ENCODE measurements at places on chromosomes 3 and 15.

DNA sequence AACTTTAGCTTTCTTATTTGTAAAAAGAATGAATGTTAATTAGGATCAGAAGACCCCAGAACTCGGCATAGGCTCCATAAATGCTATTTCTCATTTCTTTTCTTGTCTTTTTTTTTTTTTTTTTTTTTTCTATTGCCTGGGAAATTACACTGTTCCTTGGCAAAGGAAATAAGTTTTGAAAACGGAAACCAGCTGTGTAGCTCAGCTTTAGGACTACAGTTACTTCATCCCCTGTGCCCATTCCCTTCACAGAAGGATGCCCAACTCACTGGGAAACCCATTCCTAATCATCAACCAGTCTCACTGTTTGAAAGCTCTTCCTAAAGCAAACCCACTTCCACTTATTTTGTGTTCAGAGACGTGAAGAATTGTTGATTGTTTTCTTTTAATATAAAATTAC is 254.0 kb upstream of the IL12A start:
- no peak for DNase-seq

DNA sequence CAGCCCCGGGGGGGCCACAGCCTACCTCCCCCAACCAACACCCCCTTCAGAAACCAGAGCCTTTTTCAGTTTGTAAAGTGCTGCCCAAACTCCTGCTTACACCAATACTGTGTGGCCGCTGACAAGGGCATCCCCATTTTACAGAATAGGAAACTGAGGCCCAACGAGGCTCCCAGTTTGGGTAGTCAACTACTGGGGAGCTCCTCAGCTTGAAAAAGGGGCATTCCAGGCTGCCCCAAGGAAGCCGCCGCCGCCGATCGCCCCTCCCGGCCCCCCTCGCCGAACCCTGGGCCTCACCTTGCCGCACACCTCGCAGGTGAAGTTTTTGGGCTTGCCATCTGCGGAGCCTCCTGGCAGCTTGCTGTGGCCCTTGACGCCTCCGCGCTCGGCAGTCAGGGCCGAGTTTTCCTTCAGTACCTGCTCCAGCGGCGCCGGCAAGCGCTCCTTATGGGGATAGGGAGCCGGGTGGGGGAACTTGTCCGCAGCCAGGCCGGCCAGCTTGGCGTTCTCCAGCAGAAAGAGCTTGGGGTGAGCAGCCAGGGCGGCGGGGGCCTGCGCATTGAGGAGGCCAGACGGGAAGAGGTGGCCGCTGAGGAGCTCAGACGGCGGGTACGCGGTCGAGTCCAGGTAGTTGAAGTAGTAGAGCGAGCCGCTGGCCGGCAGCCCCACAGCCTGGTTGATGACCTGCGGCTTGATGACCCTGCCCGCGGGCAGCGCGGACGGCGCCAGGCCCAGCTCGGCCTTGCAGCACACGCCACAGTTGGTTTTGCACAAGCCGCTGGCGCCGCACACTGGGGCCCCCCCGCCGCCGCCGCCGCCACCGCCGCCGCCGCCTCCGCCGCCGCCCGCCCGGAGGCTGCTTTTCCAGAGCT is 1.4 kb downstream of the FEZF2 start:
- no peak for DNase-seq

DNA sequence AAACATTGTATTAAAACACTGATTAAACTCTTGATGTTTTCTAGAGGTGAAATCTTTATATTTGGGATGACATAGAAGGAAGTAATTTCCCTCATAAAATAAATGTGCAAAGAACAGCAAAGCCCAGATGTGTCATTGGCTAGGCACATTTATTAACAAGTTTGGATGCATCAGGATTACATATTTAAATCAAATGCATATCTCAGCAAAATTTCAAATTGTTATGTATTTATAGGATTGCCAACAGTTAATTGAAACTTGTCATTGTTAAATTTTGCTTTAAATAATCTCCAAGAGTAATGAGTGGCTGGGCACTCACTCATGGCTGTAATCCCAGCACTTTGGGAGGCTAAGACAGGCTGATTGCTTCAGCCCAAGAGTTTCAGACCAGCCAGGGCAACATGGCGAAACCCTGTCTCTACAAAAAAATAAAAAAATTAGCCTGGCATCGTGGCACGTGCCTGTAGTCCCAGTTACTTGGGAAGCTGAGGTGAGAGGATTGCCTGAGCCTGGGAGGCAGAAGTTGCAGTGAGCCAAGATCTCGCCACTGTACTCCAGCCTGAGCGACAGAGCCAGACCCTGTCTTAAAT is 28.2 kb downstream of the ARIH1 start:
- DNase-seq: no peak

GRCh38 chr3:121786485-121786884 is 36.9 kb upstream of the GOLGB1 start:
- no peak for DNase-seq

- DNase-seq: no peak
Observed at GRCh38 chr15:66611257-66612053, 45.7 kb upstream of the LCTL start.

DNA sequence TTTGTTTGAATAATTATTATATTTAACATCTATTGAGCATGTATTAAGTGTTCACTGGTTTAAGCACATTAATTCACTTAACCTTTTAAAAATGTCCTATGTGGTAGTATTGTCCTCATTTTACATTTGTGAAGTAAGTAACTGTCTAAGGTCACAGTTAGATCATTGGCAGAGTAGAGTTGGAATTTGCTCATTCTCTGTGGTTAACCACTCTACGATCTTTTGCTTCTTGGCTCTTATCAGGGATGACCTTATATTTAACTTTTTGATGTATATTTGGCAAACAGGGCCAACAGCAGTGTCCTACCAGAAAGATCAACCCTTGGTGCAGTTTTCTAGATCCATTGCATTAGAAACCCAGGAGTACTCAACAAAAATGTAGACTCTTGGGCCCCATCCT is 34.0 kb downstream of the PXK start:
- no peak for DNase-seq

DNA sequence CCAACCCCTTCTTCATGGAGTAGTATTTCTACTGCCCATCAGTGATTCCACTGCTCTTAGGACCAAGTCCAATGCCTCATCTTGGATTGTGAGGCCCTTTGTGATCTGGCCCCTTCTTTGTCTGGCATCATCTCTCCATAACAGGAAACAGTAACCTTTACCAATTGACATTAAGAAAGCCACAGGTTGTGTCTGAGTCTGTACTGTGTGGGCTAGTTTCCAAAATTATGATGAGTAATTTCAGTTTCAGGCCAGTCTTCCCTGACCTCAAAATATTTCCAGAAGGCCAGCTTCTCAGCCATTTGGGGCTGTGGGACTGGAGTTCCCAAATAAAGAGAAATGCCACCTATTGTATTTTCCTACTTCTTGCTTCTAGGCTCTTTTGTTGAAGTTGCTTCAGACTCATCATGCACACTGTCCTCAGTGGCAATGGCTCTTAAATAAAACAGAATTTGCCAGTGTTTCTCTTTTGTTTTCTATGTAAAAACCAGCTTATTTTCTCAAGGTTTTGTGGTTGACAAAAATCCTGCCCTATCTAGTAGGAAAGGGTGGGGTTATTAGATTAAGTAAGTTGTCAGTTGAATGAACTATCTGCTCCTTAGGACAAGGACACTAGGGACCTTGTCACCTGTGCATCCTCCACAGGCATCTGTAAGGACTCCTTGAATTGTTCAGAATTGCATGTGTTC is 47.0 kb upstream of the ACKR4 start:
- DNase-seq: no peak

GRCh38 chr3:58530354-58530865 is 6.6 kb downstream of the ACOX2 start:
- DNase-seq: no peak

- no peak for DNase-seq
Observed at GRCh38 chr3:37752649-37753025, 109.0 kb upstream of the CTDSPL start.

DNA sequence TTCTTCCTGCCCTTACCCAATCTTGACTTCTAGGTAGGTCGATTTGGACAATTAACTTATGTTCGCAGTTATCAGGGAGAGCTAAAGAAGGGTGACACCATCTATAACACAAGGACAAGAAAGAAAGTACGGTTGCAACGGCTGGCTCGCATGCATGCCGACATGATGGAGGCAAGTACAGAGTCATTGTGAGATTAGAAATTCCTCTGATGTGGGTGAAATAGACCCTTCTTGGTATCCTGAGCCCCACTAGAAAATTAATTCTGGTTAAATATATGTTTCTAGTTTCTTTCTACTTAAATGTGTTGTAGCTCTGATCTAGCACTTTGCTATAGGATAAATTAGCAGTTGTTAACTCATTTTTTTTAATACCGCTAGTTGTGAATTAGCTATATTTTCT is 13.6 kb downstream of the LXN start:
- DNase-seq: no peak

- no peak for DNase-seq
Observed at GRCh38 chr3:30549600-30549999, 56.8 kb upstream of the TGFBR2 start.

DNA sequence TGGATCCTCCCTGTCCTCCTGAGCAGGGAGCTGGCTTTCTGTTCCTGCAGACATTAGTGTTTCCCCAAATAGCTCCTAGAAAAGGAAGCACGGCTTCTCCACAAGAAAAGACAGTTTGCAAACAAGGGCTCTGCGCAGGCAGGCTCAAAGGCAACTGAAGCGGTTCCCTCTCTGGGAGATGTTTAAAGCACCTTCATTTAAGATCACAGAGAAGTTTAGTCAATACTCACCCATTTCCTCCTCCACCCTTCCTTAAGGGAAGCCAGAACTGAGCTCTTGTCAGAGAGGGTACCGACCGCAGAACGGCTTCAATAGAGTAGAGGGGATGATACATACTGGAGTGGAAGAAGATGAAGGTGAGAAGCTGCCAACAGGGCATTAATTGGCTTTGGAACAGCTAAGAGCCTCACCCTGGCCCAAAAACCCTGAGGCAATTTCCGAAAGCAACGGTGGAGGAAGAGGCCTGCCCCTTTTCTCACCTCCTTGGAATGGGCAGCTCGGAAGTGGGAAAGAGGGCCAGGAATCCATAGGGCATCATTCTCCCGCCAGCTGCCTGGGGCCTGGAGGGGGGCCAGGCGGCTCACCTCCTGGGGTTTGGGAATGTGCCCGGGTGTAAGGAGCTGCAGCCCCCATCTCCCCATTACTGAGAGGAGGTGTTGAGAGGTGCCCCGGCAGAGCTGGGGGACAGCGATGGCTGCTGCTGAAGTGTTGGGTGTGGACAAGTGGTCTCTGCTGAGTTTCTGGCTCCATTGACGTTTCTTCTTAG is 4.8 kb upstream of the EPHB3 start:
- no peak for DNase-seq

DNA sequence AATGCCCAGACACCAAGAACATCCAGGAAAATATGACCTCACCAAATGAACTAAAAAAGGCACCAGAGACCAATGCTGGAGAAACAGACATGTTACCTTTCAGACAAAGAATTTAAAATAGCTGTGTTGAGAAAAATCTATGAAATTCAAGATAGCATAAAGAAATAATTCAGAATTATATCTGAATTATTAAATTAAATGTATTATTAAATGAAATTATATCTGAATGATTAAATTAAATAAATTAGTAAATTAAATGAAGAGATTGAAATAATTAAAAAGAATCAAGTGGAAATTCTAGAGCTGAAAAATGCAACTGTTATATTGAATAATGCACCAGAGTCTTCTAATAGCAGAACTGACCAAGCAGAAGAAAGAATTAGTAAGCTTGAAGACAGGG is 279.2 kb upstream of the SATB1 start:
- no peak for DNase-seq

- DNase-seq: no peak
Observed at GRCh38 chr15:68642491-68642845, 63.7 kb downstream of the CORO2B start.

- DNase-seq: no peak
Observed at GRCh38 chr15:47766406-47766805, 49.1 kb downstream of the SEMA6D start.

- no peak for DNase-seq
Observed at GRCh38 chr15:64412216-64412615, 24.6 kb downstream of the TRIP4 start.

DNA sequence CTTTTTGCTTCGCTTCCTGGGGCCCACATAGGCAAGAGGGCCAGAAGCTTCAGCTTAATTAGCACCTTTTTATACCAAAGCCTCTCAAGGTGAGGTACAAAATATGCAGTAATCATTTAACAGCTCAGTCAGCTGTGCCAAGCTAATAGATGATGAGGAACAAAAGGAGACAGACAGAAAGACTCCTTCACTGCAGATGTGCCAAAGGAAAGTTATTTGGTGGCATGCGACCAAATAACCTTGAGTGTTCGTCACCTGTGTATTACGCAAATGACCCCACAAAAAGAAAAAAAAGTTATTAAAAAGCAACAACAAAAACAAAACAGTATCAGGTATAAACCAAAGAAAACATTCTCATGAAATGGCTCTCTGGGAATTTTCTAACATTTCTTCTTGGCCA is 325.8 kb upstream of the IGF1R start:
- no peak for DNase-seq

DNA sequence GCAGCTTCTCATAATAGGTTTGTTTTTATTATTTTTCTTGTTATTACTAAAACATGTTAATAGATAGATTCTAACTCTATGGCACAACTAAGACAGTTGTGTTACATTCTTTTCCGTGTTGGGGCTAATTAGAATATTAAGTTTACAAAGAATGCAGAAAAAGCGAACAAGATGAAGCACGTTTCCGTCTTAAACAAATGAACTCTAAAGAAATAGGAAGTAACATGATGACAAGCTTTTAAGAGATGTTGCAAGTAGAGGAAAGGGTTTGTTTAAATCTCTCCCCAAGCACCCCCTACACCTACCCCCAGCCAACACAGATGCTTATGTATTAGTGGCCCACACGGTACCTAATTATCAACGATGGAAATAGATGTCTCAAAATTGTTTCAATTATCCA is 207.1 kb downstream of the TP63 start:
- DNase-seq: no peak

Measured in mucosa of descending colon (tissue), 3 donors.